HFF-Myc (cell line): ENCODE measurements at places on chromosomes 6 and 20.
A peak's percentile ranks its signal among the peaks of the same experiment; 100 is the strongest.

DNA sequence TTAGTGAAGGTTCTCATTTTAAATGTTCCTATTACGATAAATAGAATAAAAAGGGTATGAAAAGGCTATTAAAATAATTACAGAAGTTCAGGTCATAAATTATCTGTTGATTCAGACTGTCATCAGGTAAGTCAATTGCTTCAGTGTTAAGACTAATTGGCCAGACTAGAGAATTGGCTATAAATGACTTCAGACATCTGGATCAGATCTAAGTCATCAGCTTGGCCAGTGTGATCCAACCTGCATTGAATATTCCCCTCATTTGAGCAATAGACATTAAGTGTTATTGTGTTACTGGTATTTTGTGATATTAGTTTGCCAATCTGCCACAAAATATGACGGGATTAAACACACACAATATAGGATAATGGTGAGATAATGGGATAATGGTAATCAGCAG is 377.6 kb upstream of the CITED2 start:
- DNase-seq: no peak

DNA sequence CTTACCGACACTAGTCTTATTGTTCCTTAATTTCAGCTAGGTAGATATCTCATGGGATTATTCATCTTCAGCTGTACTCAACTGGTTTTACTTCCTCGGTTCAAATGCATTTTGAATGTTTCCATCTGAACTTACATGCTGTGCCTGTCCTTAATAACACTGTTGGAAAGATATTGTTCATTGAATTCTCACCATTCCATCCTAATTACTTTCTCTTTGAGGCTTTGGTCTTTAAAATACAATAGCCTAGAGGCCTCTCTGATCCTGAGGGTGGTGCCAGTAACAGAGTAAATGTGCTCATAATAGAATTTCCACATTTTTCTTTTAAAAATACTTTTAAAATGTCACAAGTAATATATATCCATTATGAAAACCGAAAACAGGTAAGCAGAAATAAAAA is 54.0 kb downstream of the IL20RA start:
- no peak for DNase-seq

DNA sequence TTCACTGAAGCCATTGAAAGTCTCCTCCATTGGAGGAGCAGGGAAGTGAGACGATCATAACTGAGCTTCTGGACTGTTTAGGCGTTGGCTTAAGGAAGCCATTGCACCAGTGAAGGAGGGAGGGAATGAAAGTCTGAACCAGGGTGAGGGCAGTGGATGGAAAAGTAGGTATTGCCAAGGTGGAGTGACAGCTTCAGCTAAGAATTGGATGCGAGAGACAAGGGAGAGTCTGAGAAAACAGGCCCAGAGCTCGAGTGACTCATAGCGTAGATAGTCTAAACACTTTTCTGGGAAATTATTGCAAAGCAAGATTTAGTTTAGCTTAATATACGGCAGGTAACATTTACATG is 4.5 kb downstream of the DSP start:
- no peak for DNase-seq

DNA sequence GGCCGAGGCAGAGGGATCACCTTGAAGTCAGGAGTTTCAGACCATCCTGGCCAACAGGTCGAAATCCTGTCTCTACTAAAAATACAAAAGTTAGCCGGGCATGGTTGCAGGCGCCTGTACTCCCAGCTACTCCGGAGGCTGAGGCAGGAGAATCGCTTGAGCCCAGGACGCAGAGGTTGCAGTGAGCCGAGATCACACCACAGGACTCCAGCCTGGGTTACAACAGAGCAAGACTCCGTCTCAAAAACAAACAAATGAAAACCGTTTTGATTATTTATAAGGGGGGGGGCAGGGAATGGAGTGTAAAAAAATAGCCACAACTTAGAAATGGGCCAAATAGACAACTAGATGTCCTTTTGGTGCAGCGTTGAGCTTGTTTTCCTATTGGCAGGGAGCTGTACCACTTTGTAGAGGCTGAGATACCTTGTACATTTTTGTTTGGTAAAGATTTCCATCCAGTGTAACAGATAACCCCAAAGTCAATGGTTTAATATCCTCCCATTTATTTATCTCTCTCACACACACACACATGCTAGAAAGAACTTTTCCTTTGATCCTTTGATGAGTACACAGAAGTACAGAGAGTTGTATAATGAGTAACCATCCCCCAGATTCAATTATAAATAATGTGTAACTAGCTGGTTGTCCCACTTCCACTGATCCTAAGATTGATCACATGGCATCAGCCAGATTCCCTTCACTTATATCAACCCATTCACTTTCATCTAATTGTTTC is 477.5 kb downstream of the PRKN start:
- DNase-seq: no peak

- no peak for DNase-seq
Measured at GRCh38 chr6:41405941-41406727, 70.7 kb downstream of the NCR2 start.

GRCh38 chr6:167152862-167153261 is 4.9 kb downstream of the GPR31 start:
- DNase-seq: no peak

GRCh38 chr20:5696011-5696559 is 54.1 kb upstream of the SHLD1 start:
- DNase-seq: peak; percentile 54

- no peak for DNase-seq
Measured at GRCh38 chr6:118502169-118502568, 45.9 kb upstream of the PLN start.

GRCh38 chr6:115954740-115955139 is 106.0 kb downstream of the FRK start:
- DNase-seq: no peak

- DNase-seq: no peak
Measured at GRCh38 chr6:3731700-3732099, 19.8 kb downstream of the PXDC1 start.

DNA sequence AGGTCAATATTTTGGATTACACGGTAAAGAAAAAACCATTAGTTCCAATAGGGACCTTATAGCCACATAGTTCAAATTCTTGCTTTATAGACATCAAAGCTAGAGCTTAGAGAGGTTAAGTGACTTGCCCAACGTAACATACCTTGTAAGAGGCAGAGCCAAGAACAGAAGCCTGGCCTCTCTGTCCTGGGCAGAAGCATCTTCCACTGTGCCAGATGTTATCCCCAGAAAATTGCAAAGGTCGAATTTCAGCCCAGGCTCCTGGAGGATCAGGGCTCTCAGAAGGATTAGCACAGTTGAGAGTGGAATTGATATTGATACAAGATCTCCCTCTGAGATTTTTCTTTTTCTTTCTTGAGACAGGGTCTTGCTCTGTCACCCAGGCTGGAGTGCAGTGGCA is 6.1 kb downstream of the SMIM28 start:
- no peak for DNase-seq

DNA sequence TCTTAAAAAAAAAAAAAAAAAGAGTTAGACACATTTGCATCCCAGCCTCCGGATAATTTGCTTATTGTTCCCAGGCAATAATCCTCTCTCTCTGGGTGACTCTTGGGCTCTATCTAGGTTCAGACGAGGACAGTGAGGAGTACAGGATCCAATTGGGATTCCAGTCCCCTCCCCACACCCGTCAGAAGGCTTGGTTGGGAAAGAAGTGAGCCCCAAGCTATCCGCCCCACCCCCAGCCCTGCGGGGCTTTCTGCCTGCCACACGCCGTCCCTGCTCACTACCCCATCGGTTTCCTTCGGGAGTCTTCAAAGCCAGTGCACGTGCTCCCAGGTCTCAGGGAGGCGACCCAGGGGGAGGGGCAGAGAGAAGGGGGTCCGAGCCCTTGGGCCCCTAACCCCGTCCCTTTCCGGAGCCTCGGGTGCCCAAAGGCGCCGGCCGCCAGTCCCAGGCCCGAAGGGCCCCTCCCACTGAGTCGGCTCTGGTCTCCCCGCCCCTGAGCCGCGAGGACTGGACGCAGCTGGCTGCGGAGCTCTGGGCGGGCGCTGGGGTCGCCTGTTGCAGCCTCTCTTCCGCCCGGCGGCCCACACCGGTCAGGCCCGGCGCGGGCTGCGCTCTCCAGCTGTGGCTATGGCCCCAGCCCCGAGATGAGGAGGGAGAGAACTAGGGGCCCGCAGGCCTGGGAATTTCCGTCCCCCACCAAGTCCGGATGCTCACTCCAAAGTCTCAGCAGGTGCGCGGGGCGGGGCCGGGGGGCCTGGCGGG is 2.5 kb downstream of the MYMX start:
- DNase-seq: no peak

GRCh38 chr20:46928580-46929132 is 34.0 kb downstream of the EYA2 start:
- DNase-seq: no peak
